ENCODE measurements at places on chromosomes 7 and 10.

DNA sequence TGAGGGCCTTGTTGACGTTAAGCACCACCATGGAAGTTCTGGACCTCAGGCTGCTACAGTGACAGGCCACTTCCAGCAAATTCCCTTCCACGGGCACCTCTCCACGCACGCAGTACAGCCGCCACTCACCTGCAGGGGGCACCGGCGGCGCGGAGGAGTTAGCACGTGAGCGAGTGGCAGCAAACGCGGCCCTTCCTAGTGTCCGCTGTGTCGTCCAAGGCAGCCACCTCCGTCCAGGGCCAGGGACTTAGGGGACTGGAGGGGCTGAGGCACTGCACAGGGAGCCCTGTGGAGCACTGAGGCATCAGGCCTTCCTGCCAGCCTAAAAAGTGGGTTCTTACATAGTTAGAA lies 164.4 kb downstream of the SVIL start:
- DNase-seq: no peak

DNA sequence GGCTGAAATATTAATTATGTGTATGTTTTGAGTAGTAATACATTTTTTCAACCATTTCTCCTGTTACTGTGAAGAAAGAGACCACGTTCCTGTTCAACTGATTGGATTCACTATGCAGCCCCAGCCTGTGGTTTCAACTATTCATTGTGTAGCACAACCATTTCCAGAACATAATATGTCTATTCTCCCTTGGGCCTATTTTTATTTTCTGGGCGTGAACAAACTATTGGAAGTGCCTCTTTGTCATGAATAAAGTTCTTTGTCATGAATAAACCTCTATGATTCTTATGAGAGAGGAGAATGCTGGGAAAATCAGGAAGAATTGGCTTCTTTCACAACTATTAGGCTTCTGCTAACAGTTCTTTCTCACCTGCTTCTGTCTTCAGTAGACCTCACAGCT lies 152.4 kb downstream of the GNAT3 start:
- no peak for DNase-seq

DNA sequence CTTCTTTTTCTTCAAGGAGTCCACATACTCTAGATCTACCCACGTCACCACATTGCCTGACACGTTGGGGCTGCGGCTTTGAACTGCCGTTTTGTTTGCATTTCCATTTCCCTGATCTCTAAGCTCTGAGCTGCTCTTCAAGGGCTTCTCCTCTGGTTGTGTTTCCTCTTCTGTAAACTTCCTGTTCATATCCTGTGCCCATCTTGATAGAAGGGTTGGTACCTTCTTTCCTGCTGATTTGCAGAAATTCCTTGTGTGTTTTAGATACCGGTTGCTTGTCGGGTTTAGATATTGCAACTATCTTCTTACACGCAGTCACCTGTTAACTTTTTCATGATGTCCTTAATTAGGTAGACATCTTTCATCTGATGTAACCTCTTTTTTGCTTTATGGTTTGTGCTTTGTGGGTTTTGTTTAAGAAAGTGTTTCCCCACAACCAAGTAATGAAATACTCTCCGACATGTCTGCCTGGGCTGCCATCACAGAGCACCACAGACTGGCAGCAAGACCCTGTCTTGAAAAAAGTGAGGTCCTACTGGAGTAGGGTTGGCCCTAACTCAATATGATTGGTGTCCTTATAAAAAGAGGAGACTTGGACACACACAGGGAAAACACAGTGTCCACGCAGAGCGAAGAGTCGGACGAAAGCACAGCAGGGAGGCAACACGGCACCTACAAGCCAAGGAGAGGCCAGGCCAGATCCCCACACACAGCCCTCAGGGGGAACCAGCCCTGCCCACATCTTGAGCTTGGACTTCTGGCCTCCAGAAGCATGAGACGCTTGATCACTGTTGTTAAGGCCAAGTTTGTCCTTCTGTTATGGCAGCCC lies 99.1 kb upstream of the PDGFA start:
- DNase-seq: no peak

GRCh38 chr10:22927166-22927565 lies 687 bp upstream of the ARMC3 start:
- no peak for DNase-seq

DNA sequence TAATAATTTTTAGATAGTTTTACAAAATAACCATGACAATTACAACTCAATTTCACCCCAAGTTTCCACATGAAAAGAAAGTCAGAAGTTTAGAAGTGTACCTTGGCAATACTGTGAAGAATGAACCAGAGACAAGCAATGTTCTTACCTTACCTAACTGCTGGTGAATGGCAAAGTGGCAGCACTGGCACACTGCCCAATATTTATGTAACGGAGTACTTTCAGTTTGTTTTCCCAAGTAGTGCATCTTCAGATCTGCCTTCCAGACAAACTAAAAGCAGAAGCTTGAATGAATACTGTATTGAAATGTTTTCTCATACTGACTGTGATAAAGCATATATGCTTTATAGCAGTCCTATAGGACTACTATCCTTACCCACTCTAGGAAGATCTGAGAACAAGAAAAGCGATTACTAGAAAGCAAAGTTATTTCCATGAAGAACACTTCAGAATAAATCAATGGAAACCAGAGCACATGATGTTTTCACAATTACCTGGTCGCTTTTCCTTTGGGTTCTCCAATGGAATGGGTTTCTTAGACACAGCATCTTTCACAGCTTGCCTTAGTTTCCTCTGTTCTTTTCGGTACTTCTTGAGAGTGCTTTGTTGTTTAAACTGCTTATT lies 1.5 kb downstream of the NOC3L start:
- no peak for DNase-seq

DNA sequence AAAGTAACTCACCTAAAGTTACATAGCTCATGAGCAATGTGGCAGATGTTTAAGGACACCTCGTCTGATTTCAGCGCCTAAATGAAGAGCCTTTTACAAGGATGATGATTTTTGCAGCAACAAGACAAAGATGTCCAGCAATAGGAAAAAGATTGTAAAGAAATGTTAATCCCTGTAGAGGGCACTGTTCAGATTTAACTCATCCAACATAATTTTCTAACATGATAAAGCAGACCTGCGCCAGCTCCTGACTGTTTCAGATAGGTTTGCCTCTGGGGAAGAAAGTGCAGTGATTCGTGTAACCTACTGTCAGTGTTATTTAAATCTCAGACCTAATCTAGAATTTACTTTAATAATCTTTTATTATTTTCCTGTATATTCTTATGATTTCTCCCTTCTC lies 595.2 kb downstream of the AUTS2 start:
- DNase-seq: no peak

- peak; percentile 51 for DNase-seq
These were observed 803.6 kb downstream of the SORCS1 start for GRCh38 chr10:106360870-106361269.

DNA sequence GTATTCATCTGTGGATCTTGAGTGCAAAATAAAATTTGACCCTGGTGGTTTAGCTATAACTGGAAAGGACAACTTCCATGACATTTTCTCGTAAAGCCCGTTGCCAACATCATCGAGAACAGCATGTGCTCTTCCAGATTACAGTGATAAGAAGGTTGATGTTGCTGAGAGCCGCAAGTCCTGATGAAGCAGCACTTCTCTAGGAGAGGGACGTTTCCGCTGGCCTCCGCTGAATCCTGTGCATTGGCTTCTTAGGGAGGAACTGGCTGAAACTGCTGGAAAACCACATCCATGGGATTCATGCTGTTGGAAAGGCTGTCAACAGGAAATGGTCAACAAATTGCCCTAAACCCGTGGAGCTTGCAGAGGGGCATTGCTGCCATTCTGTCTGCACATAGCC lies 21.4 kb upstream of the ABCB5 start:
- DNase-seq: no peak

DNA sequence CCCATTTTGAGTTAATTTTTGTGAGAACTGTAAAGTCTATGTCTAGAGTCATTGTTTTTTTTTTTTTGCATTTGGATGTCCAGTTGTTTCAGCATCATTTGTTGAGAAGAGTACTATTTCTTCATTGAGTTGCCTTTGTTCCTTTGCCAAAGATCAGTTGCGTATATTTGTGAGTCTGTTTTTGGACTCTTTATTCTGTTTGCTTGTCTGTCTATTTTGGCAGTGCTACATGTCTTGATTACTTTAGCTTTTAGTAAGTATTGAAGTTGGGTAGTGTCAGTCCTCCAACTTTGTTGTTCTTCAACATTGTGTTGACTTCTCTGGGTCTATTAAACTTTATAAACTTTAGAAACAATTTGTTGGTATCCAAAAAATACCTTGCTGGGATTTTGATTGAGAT lies 31.6 kb downstream of the CCDC7 start:
- DNase-seq: no peak

DNA sequence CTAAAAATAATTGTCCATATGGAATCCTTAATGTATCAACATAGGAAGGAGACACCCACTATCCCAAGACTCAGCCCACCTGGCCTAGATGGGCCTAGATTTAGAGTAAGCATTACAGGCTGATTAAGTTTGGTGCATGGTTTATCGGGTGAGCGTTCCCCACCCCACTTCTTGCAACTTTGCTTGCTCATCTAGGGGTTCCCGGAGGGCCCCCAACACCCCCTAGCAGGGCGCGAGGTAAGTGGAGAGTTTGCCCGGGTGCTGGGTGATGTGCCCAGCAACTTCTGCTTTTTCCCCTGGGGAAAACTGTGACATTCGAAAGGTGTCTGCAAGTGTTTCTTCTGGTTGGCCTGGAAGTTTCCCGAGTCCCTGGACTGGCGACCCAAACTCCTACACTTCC lies 31.7 kb downstream of the SKIDA1 start:
- no peak for DNase-seq

DNA sequence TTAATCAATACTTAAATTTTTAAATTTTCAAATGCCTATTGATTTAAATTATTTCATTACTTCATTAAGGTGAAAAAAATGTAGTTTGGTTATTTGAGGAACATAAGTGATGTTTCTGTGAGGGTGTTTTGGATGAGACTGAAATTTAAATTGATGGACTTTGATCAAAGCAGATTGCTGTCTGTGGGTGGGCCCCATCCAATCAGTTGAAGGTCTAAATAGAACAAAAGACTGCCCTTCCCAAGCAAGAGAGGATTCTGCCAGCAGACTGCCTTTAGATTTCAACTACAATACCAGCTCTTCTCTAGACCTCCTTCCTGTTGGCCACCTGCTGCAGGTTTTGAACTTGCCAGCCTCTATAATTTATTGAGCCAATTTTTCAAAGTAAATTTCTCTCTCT lies 14.5 kb upstream of the GPR37 start:
- no peak for DNase-seq

- no peak for DNase-seq
These were observed 81.1 kb downstream of the ZMIZ1 start for GRCh38 chr10:79149662-79150443.

- DNase-seq: no peak
These were observed 243.0 kb upstream of the GLI3 start for GRCh38 chr7:42479816-42480633.

- DNase-seq: no peak
These were observed 218.3 kb downstream of the ELFN1 start for GRCh38 chr7:1888425-1888824.

GRCh38 chr7:88243345-88243909 lies 23.6 kb upstream of the SRI start:
- DNase-seq: no peak

GRCh38 chr10:57300718-57301117 lies 939.7 kb upstream of the ZWINT start:
- no peak for DNase-seq

- DNase-seq: no peak
These were observed 202.1 kb downstream of the USP6NL start for GRCh38 chr10:11409357-11409756.

- no peak for DNase-seq
These were observed 64.1 kb upstream of the MALRD1 start for GRCh38 chr10:18984531-18984930.

DNA sequence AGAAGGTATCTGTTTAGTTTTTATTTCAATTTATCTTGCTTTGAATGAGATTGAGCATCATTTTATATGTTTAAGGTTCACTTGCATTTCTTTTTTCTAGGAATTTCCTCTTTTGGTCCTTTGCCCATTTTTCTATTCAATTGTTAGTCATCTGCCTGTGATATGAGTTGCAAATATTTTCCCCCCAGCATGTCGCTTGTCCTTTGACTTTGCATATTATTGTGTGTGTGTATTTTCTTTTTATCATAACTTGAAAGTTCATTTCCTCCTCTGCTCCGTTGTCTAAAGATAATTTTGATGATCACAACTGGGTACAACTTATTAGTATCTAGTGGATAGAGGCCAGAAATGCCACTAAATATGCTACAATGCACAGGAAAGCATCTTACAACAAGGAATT lies 132.7 kb upstream of the MDFIC start:
- DNase-seq: no peak

DNA sequence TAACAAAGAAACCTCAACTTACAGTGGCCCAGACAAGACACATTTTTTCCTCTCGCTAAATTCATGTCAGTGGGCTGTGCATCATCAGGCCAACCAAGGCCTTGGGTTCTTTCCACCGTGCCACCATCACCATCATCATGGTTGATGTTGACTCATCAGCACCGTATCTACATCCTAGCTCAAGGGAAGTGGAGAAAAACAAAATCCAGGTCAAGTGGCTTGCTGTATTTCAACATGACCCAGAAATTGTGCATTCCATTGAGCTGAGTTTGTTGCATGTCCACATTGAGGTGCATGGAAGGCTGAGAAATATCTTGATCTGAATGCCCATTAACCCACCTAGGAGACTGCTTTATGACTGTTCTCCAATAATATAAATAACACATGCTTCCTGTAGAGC lies 312.4 kb upstream of the CDC14C start:
- DNase-seq: no peak

GRCh38 chr7:131370523-131370968 lies 42.9 kb downstream of the MKLN1 start:
- no peak for DNase-seq

GRCh38 chr7:43904533-43905208 lies 1.7 kb downstream of the URGCP start:
- DNase-seq: no peak

DNA sequence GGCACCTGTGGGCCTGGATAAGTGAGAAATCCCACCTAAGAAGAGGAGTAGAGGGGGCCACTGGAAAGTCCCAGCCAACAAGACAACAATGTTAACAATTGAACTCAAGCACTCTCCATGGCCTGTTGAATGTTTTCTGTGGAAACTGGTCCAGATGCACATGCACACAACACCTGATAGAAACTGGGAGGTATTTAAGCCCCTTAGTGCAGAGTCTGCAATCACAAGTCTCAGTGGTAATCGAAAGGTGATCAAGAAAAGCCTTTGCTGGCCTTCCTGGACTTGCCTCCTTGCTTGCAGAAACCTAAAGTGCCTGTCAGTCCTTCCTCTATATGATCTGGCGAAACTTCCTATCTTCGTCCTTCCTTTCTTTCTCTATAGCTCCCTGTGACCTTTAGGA lies 30.6 kb upstream of the HNRNPH3 start:
- DNase-seq: no peak

DNA sequence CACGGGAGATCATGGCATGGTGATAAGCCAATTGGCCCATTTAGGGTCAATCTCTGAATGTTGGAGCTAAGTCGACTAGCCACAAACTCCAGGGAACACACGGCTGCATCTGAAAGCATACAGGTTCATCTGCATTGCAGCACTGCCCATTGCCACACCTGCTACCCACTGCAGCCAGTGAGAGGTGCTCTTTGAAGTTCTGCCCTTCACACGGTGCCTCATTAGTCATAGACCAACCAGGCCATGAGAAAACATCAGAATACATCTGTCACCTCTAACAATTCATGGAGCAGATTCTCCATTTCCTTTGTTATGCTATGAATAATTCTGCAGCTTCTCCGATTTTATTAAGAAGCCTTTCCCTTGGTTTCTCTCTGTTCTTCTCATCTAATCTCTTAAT lies 65.7 kb upstream of the FAM204A start:
- DNase-seq: no peak
